ENCODE measurements at places on chromosomes 13 and 19.

GRCh38 chr13:80584306-80584705 lies 243.4 kb upstream of the SPRY2 start:
- no peak for DNase-seq

DNA sequence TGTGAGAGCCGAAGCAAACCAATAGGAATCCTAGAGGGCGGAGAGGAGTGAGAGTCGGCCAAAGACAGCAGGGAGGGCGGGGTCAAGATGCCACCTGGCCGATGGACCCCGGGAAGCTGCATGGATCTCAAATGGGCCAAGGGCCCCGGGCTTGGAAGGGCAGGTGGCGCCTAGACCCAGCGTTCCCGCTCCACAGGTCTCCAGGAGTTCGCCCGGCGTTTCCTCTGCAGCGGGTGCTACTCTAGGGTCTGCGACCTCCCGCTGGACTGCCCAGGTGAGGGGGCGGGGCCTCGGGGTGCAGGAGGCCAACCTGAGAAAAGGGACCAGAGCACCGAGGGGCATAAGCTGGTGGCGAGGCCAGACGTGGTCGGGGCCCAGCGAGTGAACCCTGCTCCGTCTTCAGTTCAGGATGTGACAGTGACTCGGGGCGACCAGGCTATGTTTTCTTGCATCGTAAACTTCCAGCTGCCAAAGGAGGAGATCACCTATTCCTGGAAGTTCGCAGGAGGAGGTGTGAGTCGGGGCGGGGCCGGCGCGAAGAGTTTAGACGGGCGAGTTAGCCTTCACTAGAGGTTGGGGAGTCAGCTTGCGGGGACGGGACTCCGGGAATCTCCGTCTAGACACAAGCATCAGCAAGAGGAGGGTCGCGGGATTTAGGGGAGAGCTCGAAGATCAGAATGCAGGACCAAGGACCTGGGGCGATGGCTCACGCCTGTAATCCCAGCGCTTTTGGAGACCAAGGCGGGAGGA lies 9.9 kb downstream of the SPACA6 start:
- DNase-seq = peak; percentile 46

GRCh38 chr13:101552786-101553185 lies 100.3 kb downstream of the ITGBL1 start:
- DNase-seq = no peak

DNA sequence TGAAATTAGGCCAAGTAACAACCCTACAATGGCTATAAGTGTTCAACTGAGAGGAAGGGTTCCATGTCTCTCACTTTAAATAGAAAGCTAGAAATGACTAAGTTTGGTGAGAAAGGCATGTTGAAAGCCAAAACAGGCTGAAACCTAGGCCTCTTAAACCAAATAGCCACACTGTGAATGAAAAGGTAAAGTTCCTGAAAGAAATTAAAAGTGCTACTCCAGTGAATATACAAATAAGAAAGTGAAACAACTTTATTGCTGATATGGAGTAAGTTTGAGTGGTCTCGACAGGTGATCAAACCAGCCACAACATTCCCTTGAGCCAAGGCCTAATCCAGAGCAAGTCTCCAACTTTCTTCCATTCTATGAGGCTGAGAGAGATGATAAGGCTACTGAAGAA lies 209.6 kb downstream of the KLF12 start:
- DNase-seq = no peak

DNA sequence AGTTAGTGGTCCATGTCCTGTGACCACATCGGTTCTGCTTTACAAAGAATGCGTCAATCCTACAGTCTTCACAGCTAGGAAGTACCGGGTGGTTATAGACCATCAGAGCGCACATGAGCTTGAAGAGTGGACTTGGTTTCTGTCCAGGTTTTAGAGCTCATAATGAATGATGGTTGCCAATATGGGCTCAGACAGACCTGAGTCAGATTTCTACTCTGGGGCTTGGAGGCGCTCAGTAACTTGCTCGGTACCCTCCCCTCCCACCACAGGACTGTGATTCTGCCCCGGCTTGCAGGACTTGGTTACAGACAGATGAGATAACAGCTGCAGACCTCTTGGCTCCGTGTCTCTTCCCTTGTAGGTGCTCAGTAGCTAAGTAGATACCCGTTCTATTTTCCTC lies 284.7 kb downstream of the TSHZ3 start:
- DNase-seq = no peak

- DNase-seq = no peak
Observed at GRCh38 chr13:40668335-40668734, 1.9 kb upstream of the FOXO1 start.

DNA sequence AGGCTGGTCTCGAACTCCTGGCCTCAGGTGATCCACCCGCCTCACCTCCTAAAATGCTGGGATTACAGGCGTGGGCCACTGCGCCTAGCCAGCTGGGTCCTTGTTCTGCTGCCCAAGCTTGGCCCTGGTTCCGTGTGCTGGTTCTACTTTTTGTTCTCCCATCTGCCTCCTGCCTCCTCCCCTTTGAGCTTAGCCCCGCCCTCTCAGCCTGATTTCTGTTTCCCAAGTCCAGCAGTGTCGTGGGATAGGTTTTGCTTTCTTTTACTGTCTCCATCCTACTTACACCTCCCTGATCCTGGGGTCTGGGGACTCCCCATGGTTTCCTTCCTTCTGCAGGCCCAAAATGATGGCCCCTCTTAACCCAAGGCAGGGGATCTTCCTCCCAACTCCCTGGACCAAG lies 2.4 kb downstream of the BLOC1S3 start:
- no peak for DNase-seq
